ENCODE measurements at places on chromosomes 2 and 18. TPM values are rescaled to one million over a fixed set of nuclear protein-coding genes. Genes with fewer than 3 reads are reported as not detected.

Gene PSMA8
- not detected for total RNA-seq

Gene TEKT4
- total RNA-seq = 0.19 TPM

Gene PLEK
- 3.1 TPM for total RNA-seq

Gene FAM117B
- 5.0 TPM for total RNA-seq

Gene EGR4
- total RNA-seq = 0.17 TPM

Gene MREG
- 0.40 TPM for total RNA-seq

Gene BMP10
- total RNA-seq = not detected

Gene KCNK3
- total RNA-seq = 2.1 TPM

Gene ACMSD
- total RNA-seq = not detected

Gene HES6
- total RNA-seq = 10.4 TPM

Gene TRABD2A
- 2.5 TPM for total RNA-seq

Gene ERBB4
- total RNA-seq = 0.17 TPM

Measured in esophagus muscularis mucosa (tissue), 4 donors.